ENCODE measurements at places on chromosomes 3 and 15. TPM values are rescaled to one million over a fixed set of nuclear protein-coding genes. Genes with fewer than 3 reads are reported as not detected.

DNA sequence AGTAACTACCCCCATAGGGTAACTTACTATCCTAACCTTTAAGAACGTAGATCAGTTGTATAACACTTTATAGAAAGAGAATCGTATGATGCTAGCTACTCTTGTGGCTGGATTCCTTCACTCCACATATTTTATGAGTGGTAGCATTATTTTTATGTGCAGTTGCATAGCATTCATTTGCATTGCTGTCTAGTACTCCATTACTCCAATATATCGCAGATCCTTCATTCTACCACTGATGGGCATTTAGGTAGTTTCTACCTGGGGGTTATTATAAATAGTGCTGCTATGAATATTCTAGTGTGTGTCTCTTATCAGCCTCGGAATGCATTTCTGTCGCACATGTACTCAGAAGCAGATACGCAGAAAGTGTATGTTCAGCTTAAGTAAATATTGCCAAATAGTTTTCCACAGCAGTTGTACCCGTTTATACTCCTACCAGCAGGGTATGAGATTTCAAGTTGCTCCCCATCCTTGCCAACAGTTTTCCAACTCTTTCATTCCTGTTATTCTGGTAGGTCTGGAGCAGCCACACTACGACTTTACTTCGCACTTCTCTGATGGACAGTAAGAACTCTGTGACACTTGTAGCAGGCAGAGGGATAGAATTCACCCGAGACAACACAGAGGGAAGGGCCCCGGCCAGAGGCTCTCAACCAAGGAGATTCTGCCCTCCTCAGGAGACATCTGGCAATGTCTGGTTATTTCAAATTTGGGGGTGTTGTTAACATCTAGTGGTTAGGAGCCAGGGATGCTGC, 9.8 kb upstream of the VGLL4 start:
- no peaks in the 10 kb centered on the region for H3K27me3 ChIP-seq
- no peaks in the 10 kb centered on the region for H3K36me3 ChIP-seq
- peak; percentile 24 for DNase-seq
- no peak overlapping the region for H3K27ac ChIP-seq
- no peak overlapping the region for H3K4me3 ChIP-seq

- no peaks in the 10 kb centered on the region for H3K4me1 ChIP-seq
- H3K4me3 ChIP-seq: no peak overlapping the region
- DNase-seq: no peak
Observed at GRCh38 chr3:83625261-83625660, 1333.5 kb upstream of the CADM2 start.

DNA sequence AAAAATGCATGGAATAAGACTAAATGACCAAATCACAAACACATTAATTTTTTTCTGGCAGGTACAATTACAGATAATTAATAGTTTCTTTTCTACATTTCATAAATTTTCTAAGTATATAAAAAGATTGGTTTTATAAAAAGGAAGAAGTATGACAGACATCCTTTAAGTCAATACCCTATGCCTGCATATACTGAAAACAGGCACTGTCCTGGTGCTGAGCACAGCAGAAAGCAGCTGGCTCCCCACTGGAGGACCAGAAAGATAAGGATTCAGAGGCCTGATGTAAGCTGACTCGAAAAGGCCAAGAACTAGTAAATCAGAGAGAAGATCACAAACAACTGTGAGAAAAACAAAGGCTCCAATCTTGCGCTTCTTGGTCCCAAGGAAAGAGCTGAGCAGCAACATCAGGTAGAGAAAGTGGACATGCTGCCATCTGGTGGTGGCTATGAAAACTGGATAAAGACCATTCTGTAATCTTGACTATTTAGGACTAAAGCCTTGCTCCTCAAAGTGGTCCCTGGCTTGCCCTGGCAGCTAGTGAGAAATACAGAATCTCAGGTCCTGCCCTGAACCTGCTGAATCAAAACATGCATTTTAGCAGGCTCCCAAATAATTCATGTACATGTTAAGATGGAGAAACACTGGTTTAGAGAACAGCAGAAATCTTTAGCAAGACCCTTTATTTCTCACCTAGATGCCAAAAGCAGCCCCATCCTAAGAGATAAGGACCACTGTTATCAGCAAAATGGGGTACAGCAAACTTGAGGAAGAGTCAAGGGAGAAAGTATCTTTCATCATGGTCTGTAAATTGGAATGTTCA, 76.0 kb downstream of the TRANK1 start:
- no peaks in the 10 kb centered on the region for H3K27me3 ChIP-seq
- H3K27ac ChIP-seq: no peak overlapping the region
- H3K4me1 ChIP-seq: no peaks in the 10 kb centered on the region
- peak; percentile 35 for DNase-seq
- peaks cover 30% of the 10 kb centered on the region for H3K36me3 ChIP-seq

- no peak overlapping the region for H3K27ac ChIP-seq
- H3K4me1 ChIP-seq: peaks cover 8% of the 10 kb centered on the region
- DNase-seq: no peak
- no peaks in the 10 kb centered on the region for H3K36me3 ChIP-seq
- H3K4me3 ChIP-seq: no peak overlapping the region
Observed at GRCh38 chr15:68239025-68239424, 9.5 kb upstream of the CLN6 start.

- H3K36me3 ChIP-seq: no peaks in the 10 kb centered on the region
- no peak for DNase-seq
- H3K4me3 ChIP-seq: peak overlapping the region; percentile 81
- peak overlapping the region; percentile 92 for H3K27ac ChIP-seq
- no peaks in the 10 kb centered on the region for H3K27me3 ChIP-seq
- H3K4me1 ChIP-seq: peaks cover 22% of the 10 kb centered on the region
Observed at GRCh38 chr3:125594125-125594524, 1.2 kb downstream of the OSBPL11 start.

GRCh38 chr3:157097198-157097597, 62.7 kb downstream of the CCNL1 start:
- H3K27me3 ChIP-seq: no peaks in the 10 kb centered on the region
- H3K4me1 ChIP-seq: peaks cover 17% of the 10 kb centered on the region
- no peak overlapping the region for H3K27ac ChIP-seq
- no peaks in the 10 kb centered on the region for H3K36me3 ChIP-seq
- DNase-seq: no peak
- H3K4me3 ChIP-seq: no peak overlapping the region

DNA sequence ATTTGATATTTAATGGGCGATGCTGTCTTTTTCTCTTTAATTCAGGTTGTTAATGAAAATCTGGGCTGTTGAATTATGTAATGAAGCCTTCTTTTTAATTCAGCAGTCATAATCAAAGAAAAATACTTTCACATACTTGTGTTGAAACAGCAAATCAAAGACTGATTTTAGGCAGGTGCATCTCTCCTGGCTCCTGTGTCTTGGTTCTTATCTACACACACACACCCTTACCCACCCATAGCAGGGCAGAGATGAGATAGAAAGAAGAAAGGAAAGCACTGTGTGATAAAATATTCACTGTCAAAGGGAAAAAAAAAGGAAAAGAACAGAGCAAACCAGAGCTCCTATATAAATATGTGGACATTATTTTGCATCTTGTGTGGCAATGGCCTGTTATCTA, 130.6 kb upstream of the CGNL1 start:
- peaks cover 13% of the 10 kb centered on the region for H3K4me1 ChIP-seq
- H3K27ac ChIP-seq: no peak overlapping the region
- no peaks in the 10 kb centered on the region for H3K27me3 ChIP-seq
- no peak for DNase-seq

DNA sequence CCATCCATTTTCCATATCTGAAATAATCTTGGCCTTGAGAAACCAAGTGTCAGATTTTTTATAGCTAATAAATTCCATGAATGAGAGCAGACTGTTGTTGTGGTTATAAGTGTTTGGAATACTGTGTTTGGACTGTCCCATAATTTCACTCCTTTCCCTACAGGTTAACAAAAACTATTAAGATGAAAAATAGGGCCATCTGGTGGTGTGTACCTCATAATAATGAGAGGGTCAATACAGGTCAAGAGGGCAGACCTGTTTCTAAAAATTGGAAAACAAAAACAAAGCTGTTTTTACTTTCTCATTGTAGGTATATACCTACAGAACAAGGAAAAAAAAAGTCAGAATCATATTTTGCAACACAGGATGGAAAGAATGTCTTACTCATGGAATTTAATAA, 553.8 kb upstream of the SGO1 start:
- DNase-seq: no peak
- H3K27me3 ChIP-seq: no peaks in the 10 kb centered on the region
- no peaks in the 10 kb centered on the region for H3K4me1 ChIP-seq
- no peaks in the 10 kb centered on the region for H3K36me3 ChIP-seq
- H3K4me3 ChIP-seq: no peak overlapping the region

Gene STRIT1
- not detected for total RNA-seq

DNA sequence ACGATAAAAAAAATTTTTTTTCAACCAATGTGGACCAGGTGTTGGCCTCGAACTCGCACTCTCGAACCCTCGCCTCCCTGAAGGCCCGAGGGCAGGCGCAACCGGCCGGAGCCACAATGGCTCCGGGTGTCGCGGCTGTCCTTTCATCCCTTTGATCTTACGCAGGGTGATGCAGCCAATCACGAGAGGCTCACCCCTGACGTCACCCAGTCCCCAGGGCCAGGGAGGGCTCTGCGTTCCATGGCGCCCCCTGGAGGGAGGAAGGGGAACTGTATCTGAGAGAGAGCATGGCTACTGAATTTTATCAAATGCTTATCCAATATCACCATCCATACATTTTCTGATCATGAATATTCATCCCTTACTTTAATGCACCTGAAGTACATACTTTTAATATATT, 15.4 kb upstream of the GMNC start:
- H3K27me3 ChIP-seq: no peaks in the 10 kb centered on the region
- DNase-seq: no peak
- no peak overlapping the region for H3K27ac ChIP-seq
- no peak overlapping the region for H3K4me3 ChIP-seq
- H3K36me3 ChIP-seq: no peaks in the 10 kb centered on the region

- no peaks in the 10 kb centered on the region for H3K27me3 ChIP-seq
- peak overlapping the region; percentile 20 for H3K27ac ChIP-seq
- H3K36me3 ChIP-seq: no peaks in the 10 kb centered on the region
Observed at GRCh38 chr3:111610612-111611054, 15.5 kb upstream of the ZBED2 start.

DNA sequence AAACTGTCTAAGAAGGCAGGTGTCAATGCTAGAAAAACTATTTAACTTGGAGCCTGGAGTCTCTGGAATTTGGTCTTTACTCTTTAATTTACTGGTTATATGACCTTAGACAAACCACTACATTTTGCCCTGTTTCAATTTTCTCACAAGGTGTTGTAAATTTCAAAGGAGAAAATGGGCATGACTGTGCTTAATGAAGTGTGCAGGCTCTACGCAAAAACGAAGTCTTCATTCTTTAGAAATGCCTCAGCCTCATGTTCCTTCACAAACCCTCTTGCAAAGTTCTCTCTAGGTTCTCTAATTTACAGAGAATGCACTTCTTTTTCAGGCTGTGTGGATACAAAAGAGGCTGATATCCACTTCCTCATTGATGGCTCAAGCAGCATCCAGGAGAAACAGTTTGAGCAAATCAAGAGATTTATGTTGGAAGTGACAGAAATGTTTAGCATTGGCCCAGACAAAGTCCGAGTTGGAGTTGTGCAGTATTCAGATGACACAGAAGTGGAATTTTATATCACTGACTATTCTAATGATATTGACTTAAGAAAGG, 39.1 kb downstream of the COL6A5 start:
- no peak overlapping the region for H3K4me3 ChIP-seq
- no peaks in the 10 kb centered on the region for H3K36me3 ChIP-seq
- H3K27ac ChIP-seq: no peak overlapping the region
- H3K4me1 ChIP-seq: no peaks in the 10 kb centered on the region
- H3K27me3 ChIP-seq: no peaks in the 10 kb centered on the region
- no peak for DNase-seq

GRCh38 chr15:75661100-75661755, 13.5 kb downstream of the SNX33 start:
- H3K4me1 ChIP-seq: peaks cover 81% of the 10 kb centered on the region
- H3K4me3 ChIP-seq: no peak overlapping the region
- peak; percentile 87 for DNase-seq
- peaks cover 27% of the 10 kb centered on the region for H3K36me3 ChIP-seq
- H3K27me3 ChIP-seq: no peaks in the 10 kb centered on the region

Gene ZKSCAN7
- 2.0 TPM for total RNA-seq

DNA sequence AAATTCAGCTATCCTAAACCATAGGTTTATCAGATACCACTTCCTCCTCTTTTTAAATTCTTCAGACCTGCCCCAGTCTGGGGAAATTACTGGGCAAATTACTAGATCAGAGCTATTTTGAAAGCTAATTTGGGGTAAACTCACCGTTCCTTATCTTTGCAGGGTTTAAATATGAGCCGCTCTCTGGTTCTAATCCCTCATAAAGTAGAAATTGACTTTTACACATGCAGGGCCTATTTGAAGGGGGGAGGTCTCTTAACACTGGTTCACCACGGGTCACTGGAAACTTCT, 11.0 kb upstream of the MEIS2 start:
- peaks cover 19% of the 10 kb centered on the region for H3K27me3 ChIP-seq
- DNase-seq: no peak
- no peaks in the 10 kb centered on the region for H3K36me3 ChIP-seq
- peaks cover 44% of the 10 kb centered on the region for H3K4me1 ChIP-seq

Gene GNB4
- 33.0 TPM for total RNA-seq

Gene MRAS
- total RNA-seq: 10.7 TPM

GRCh38 chr3:58023531-58023930, 15.3 kb downstream of the FLNB start:
- no peak for DNase-seq
- no peaks in the 10 kb centered on the region for H3K36me3 ChIP-seq
- H3K4me1 ChIP-seq: peaks cover 55% of the 10 kb centered on the region
- H3K4me3 ChIP-seq: no peak overlapping the region
- H3K27me3 ChIP-seq: no peaks in the 10 kb centered on the region

- H3K27ac ChIP-seq: no peak overlapping the region
- H3K4me1 ChIP-seq: no peaks in the 10 kb centered on the region
- no peak for DNase-seq
- no peaks in the 10 kb centered on the region for H3K27me3 ChIP-seq
- no peak overlapping the region for H3K4me3 ChIP-seq
Observed at GRCh38 chr3:68997887-68998286, 15.6 kb downstream of the EOGT start.

Gene SAXO2
- not detected for total RNA-seq

DNA sequence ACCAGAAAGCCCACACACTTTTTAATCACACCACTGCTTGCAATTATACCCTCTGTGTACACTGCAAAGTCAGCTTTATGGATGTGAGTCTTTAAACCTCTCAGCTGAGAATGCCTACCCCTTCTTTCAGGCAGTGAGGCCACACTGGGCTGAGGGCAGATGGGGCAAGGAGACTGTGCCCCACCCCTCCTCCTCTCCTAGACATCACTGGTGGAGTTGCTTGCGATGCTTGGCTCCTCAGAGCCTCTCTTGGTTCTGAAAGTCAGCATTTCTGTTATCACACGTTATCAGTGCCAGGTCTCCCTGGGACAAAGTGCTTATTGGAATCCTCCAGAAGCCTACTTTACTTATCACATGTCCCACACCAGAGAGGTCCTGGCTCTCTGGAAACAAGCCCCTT, 128.2 kb downstream of the ZNF621 start:
- H3K4me1 ChIP-seq: no peaks in the 10 kb centered on the region
- H3K27ac ChIP-seq: no peak overlapping the region
- H3K27me3 ChIP-seq: no peaks in the 10 kb centered on the region

DNA sequence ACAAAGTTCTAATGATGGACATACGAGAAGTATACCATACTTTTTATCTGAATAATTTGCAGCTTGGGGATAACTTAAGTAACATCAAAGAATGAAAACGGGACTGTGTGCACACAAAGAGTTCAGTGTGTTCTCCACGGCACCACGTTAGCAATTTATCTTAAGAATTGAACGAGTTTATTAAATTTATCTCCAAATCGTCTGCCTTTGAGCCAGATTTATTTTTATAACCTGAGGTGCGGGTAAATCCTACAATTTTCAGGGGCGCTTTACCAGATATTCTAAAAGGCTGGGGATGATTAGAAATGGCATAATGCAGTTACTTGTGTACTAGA, 3.5 kb downstream of the CHD2 start:
- H3K27me3 ChIP-seq: no peaks in the 10 kb centered on the region
- H3K4me1 ChIP-seq: peaks cover 63% of the 10 kb centered on the region
- peaks cover under 1% of the 10 kb centered on the region for H3K36me3 ChIP-seq
- H3K4me3 ChIP-seq: peak overlapping the region; percentile 64
- H3K27ac ChIP-seq: peak overlapping the region; percentile 96
- no peak for DNase-seq
